NB4 (cell line): ENCODE measurements at places on chromosomes 12 and 14.

- no peak for DNase-seq
These were observed 108.7 kb upstream of the ETV6 start for GRCh38 chr12:11540615-11541310.

- DNase-seq = no peak
These were observed 146.5 kb downstream of the ETV6 start for GRCh38 chr12:11795913-11796459.

- DNase-seq = no peak
These were observed 25.0 kb downstream of the LARP4 start for GRCh38 chr12:50425589-50426258.

GRCh38 chr14:98230411-98230810 lies 1041.6 kb downstream of the BCL11B start:
- DNase-seq = no peak

DNA sequence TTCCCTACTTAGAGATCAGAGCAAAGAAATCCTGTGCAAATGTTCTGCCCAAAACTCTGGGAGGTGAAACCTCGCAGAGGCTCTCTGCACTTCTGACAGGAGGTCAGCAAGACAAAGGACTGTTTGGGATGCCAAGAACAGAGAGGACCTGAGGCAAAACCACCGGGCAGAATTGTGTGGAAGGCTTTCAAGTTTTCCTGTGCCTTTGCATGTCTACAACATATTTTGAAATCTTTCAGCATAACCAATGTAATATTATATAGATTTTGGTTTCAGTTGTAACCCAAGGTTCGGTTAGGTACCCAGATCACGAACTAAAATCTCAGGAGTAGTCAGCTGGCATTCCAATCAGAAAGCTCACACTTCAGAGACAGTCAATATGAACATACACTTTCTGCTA lies 99.4 kb upstream of the PLEKHA5 start:
- DNase-seq = no peak

- DNase-seq = peak; percentile 48
These were observed 99.8 kb downstream of the BORCS5 start for GRCh38 chr12:12456637-12457036.

DNA sequence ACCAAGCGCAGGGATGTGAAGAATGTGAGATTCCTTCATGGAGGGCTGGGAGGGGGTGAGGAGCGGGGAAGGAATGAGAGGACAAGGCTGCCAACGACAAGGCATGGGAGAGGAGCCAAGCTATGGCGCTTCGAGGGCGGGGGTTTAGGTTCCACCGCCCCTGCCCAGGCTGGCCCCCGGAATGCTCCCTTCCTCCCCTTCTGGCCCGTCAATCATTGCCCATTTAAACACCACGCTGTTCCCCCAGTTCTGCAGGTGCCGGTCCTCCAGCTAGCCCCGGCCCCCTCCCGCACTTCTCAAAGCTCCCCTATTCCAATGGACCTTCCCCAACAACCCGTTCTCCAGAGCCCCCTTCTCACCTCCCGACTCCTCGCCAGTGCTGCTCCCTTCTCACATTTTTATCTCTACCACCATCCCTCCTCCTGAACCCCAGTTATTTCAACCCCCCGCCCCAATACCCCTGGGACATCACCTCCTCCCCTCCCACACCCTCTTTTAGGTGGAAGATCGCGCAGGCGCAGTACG lies 428 bp downstream of the RNF41 start:
- no peak for DNase-seq

GRCh38 chr14:55976655-55977054 lies 141.6 kb upstream of the PELI2 start:
- no peak for DNase-seq

DNA sequence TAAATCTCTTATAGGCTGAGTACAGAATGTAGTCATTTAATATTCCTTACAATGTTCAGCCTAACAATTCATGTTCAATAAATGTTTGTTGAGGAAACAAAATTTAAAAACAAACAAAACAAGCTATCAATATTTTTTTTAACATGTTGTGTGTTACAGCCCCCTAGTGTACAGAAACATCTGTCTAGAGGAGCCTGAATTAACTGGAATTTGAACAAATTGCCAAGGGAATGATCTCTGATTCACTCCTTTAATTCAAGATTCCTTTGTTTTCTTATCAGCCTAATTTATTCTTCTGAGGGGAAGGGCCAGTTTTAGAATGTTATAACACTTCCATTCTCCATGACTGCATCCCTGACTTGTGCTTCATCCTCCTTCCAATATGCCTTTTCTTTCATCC lies 127.2 kb downstream of the CMAS start:
- no peak for DNase-seq

DNA sequence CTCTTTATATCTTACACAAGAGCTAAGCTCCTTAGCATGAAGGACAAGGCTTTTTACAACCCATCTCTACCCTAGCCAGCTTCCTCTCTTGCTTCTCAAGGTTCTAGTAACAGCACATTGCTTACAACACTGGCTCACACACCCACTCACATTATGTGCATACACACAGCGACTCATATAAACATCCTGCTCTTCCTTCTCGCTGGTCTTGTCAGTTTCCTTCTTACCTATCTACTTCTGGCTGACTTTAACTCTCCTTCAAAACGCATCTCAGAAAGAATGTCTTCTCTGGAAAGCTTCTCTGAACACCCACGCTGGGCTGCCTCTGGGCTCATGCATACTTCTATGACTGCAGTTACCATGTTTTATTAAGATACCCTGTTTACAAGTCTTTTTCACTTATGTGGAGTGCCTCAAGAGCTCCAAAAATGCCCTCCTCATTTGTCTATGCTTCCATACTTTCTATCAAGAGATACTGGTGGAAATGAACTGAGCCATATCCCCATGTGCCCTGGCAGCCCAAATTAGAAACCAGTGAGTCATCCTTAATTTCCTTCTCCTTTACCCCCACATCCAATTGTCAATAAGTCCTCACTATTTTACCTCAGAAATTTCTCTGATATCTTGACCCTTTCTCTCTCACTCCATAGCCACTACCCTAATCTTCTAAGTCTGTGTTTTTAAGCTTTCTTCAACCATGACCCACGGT lies 126.9 kb upstream of the KRAS start:
- DNase-seq = peak; percentile 92

GRCh38 chr14:65881642-65882041 lies 469.1 kb downstream of the FUT8 start:
- no peak for DNase-seq

DNA sequence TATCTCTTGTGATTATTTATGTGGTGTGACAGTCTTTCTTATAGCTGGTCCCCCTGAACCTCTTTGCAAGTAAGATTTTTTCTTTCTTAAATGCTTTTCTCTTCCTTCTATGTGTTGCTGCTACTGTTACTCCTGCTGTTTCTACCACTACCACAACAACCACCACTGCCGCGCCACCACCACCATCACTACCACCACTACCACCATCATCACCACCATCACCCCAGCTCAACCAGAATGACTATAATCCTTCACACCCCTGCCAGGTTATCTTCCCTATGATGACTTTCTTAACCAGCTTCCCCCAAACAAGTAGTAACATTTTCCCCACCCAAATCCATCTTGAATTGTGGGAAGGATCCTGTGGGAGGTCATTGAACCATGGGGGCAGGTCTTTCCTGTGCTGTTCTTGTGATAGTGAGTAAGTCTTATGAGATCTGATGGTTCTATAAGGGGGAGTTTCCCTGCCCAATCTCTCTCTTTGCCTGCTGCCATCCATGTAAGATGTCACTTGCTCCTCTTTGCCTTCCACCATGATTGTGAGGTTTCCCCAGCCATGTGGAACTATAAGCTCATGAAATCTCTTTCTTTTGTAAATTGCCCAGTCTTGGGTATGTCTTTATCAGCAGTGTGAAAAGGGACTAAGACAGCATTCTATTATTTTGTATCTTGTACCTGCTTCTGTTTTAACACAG lies 52.2 kb downstream of the CHST11 start:
- no peak for DNase-seq

DNA sequence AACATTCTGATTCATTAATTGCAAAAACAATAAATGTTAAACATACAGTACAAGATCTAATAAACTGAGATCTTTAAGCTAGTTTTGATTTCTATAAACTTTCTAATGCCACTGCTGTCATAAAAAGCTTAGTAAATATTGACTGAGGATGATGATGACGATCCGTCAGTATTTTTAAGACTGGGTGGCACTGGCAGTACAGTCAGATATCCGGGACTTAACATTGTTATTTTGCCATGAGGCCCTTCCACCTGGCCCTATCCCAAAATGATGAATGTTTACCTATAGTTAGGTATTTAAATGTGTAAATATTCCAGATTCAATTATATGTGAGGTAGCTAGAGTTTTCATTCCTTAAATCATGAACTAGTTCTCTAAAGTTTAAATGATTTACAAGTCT lies 158.5 kb downstream of the FOXA1 start:
- no peak for DNase-seq

- DNase-seq = peak; percentile 95
These were observed 29.3 kb upstream of the PNMA1 start for GRCh38 chr14:73743431-73743931.

DNA sequence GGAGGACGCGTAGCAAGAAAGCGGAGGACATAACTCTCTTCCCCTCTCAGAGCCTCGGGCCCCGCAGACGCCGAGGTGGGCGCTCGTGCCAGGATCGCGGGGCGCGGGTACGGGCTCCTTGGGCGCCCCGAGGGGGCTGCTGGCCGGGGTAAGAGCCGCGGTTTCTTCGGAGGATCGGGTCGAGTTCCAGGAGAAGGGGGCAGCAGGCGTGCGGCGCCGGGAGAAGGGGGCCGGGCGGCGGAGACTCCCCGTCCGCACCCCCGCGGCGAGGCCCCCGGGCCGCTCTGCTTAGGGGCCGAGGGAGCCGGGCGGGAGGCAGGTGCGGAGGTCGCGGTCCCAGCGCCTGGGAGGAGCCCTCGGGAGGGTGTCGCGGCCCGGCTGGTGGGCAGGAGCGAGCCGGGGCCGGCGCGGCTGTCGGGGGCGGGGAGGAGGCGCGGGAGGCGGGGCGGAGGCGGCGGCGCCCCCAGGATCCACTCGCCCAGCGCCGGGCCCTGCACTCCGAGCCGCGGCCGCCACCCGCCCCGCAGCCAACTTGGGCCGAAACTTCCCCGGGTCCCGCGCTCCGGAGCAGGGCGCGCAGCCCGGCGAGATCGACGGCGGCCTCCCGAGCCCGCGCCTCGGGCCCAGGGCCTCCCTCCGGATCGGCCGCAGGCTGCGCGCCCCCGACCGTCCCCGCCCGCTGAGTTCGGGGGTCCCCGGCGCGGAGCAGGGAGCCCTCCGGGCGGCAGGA lies 64.4 kb downstream of the FBXL14 start:
- no peak for DNase-seq

DNA sequence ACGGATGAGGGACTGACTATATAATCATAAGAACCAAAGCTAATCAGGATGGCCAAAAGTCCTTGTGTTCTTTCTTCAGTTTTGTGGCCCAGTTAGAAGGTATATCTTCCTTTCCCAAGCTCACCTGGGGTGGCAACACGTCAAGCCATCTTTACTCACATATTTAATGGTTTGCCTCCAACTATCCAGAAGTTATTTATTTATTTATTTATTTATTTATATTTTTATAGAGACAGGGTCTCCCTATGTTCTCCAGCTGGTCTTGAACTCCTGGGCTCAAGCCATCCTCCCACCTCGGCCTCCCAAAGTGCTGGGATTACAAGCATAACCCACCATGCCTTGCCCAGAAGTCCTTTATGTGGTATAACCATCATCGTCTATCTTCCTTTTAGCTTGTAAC lies 11.8 kb upstream of the SP7 start:
- no peak for DNase-seq

GRCh38 chr12:96606644-96607043 lies 117.3 kb downstream of the CFAP54 start:
- DNase-seq = no peak

- no peak for DNase-seq
These were observed 208.4 kb downstream of the PPM1H start for GRCh38 chr12:62726471-62726980.

GRCh38 chr12:47194501-47194900 lies 114.7 kb upstream of the AMIGO2 start:
- peak; percentile 73 for DNase-seq

- DNase-seq = no peak
These were observed 102.2 kb downstream of the SSPN start for GRCh38 chr12:26297396-26298070.

DNA sequence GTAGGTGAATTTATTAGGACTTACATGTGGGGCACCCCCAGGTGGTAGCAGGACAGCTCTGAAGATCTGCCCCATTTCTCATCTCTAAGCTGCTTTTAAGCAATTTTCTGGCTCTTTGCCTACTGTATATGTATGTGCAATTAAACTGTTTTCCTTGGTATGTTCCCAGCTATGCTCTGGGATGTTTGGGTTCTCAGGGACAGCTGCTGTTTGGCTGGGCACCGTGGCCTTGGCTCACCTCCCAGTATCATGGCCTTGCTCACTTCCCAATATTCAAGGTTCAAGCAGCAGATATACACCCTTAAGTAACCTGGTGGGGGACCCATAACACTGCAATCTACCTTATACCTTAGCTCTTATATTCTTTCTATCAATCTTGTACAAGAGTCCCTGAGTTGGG lies 53.7 kb upstream of the KITLG start:
- no peak for DNase-seq

DNA sequence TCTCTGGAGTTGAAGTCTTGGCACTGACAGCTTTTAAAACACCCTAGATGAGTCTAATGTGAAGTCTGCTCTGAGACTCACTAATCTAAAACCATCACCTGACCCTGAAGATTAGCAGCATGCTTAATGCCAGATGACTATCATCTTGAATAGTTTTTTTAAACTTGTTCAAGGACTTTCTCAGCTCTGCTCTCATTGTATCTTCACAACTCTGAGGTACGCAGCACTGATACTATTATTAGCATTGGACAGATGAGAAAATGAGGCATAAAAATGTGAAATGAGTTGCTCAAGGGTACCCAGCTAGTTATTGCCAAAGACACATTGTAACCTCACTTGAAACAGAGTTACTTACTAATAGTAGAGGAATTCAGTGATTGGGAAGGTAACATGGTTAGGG lies 4.8 kb downstream of the SLC38A1 start:
- DNase-seq = no peak

GRCh38 chr14:50381823-50382287 lies 14.8 kb downstream of the CDKL1 start:
- no peak for DNase-seq

DNA sequence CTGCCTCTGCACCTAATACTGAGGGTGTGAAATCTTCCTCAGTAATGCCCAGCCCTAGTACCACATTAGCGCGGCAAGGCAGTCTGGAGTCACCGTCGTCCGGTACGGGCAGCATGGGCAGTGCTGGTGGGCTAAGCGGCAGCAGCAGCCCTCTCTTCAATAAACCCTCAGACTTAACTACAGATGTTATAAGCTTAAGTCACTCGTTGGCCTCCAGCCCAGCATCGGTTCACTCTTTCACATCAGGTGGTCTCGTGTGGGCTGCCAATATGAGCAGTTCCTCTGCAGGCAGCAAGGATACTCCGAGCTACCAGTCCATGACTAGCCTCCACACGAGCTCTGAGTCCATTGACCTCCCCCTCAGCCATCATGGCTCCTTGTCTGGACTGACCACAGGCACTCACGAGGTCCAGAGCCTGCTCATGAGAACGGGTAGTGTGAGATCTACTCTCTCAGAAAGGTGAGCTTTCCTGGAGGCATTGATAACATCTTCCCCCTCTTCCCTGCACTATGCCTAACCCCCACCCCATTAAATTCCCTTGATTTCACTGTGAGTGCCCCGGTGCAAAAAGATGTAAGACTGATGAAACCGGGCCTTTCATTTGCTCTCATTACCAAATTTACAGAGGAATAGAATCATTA lies 291.4 kb downstream of the NAV3 start:
- DNase-seq = no peak

- DNase-seq = no peak
These were observed 614 bp upstream of the MARK3 start for GRCh38 chr14:103384450-103385151.
